CD4-positive, alpha-beta T cell treated with Interleukin-6 at 100 ng/mL for 8 hours (primary cell): ENCODE measurements at places on chromosomes 1 and 21.

DNA sequence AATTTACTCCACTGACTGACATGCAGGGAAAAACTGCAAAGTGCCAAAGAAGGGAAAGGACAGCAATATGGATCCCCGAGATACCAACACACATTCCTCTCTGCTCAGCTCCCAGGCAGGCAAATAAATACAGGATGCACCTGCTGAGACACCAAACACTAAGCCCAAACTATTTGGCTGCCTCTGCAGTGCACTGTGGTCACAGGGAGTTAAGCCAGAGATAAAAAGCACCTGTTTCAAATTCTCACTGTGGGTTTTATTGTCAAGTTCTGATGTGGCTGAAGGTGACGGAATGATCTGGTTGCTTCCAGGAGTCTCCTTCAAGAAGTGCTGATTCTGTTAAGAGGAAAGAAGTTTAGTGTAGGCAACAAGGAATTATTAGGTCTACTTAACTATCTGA is 17.7 kb downstream of the TEX38 start:
- no peak for DNase-seq

- no peak for DNase-seq
These were observed 3.9 kb upstream of the RGS1 start for GRCh38 chr1:192571668-192572067.

- no peak for DNase-seq
These were observed 32.5 kb downstream of the SASS6 start for GRCh38 chr1:100100202-100100601.

DNA sequence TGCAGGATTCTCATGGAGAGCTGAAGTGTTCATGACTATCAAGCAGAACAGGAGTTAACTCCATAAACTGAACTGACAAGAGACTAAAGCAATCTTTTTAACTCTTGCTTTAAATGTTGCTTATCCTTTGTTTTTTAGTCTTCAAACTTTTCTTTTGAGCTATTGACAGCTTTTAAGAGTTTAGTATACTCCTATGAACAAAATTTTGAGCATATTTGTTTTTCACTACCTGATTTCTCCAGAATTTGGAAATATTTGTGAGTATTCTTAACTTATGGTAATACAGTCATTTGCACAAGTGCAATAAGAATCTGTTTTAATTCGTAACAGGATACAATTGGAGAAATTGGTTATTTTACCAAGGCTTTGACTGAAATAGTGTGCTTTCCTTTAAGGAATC is 7.2 kb downstream of the DNAI4 start:
- DNase-seq = no peak

- no peak for DNase-seq
These were observed 66.9 kb upstream of the TNR start for GRCh38 chr1:175810305-175810704.

DNA sequence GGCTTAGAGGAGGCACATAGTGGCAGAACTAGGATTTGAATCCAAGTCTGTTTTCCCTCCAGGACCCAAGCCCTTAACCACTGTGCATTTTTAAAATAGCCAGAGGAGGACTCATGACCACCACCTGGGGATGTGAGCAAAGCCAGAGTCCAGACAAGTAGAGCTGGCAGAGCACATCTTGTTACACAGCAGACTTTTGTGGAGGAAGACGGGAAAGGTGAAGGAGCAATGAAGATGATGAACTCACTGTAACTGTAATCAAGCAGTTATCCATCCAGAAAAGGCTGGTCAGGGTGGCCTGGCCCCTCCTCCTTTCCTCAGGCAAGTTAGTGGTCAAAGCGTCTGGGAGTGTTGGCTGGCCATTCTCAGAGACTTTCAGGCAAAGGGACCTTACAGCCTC is 50.9 kb downstream of the SLC44A3 start:
- no peak for DNase-seq

- DNase-seq = no peak
These were observed 2.8 kb downstream of the SRARP start for GRCh38 chr1:16006552-16007485.

GRCh38 chr1:21514245-21514644 is 5.0 kb downstream of the ALPL start:
- no peak for DNase-seq

DNA sequence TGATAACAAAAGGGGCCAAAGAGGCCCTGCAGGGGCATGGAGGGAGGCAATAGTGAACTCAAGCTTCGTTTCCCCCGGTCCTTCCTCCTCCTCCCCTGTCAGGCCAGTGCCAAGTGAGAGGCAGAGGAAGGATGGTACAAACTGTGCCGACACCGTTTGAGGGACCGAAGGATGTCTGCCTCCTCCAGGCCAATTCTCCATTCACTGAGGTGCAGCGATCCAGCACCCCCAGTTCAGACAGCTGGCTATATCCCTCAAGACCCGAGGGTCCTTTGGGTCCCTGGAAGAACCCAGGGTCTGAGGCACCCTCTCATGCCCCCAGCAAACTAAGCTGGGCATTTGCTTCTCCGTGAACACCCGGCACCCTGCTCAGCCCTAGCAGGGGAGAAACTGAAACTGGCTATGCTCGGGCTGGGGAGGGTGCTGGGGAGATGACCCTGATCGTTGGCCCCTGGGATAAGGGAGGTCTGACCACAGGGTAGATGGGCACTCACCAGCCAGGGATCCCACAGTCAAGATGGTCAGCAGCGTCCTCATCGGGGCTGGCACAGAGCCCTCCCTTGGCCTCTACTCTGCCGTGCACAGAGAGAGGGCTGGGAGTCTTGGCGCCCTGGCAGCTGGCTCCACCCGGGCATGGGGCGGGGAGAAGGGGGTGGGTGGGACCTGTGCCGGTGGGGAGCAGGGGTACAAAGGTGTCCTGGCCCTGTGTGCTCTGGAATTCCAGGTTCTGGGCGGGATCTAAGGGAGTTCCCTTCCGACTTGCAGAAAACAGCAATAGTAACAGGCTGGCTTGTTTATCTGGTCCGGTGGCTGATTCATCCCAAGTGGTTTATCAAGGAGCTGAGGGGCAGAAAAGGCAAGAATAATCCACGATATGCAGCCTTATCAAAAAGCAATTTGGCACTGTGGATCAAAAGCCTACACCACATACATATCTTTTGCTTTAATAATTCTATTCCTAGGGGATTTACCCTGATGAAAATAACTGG is at the start of gene IL22RA1:
IL22RA1 (minus strand) TSS at position 595 of the 989 bp plus-strand sequence; CDS start at position 537, 58 bp downstream.
- no peak for DNase-seq
